ENCODE measurements at places on chromosomes 6 and 20. TPM values are rescaled to one million over a fixed set of nuclear protein-coding genes. Genes with fewer than 3 reads are reported as not detected.

The MEI4 gene
- total RNA-seq = not detected

The MLN gene
- total RNA-seq = not detected

The MAP7 gene
- total RNA-seq = 1.3 TPM

The PPP1R14C gene
- not detected for total RNA-seq

The ANKRD66 gene
- not detected for total RNA-seq

The ARHGAP40 gene
- total RNA-seq = not detected

The TPMT gene
- 16.4 TPM for total RNA-seq

The SPATA25 gene
- total RNA-seq = 0.43 TPM

The LY6G6D gene
- total RNA-seq = not detected

The SCAF8 gene
- 39.7 TPM for total RNA-seq

The RSPH3 gene
- 6.0 TPM for total RNA-seq

The ADGRF4 gene
- 0.43 TPM for total RNA-seq

The PSMG4 gene
- 19.9 TPM for total RNA-seq

The ZSCAN9 gene
- 11.7 TPM for total RNA-seq

The POPDC3 gene
- total RNA-seq = 19.4 TPM

The TMEM244 gene
- total RNA-seq = not detected

The IRAK1BP1 gene
- total RNA-seq = 4.2 TPM

The BHLHE23 gene
- not detected for total RNA-seq

The HELZ2 gene
- total RNA-seq = 29.0 TPM

The TTLL9 gene
- total RNA-seq = not detected

The KIAA1586 gene
- total RNA-seq = 24.6 TPM

The UNC5CL gene
- under 0.01 TPM for total RNA-seq

The IMPG1 gene
- not detected for total RNA-seq

Measured in fibroblast of villous mesenchyme (primary cell).